Gastroesophageal sphincter (tissue), 4 donors: ENCODE measurements at places on chromosomes 5 and 9. TPM values are rescaled to one million over a fixed set of nuclear protein-coding genes. Genes with fewer than 3 reads are reported as not detected.

DNA sequence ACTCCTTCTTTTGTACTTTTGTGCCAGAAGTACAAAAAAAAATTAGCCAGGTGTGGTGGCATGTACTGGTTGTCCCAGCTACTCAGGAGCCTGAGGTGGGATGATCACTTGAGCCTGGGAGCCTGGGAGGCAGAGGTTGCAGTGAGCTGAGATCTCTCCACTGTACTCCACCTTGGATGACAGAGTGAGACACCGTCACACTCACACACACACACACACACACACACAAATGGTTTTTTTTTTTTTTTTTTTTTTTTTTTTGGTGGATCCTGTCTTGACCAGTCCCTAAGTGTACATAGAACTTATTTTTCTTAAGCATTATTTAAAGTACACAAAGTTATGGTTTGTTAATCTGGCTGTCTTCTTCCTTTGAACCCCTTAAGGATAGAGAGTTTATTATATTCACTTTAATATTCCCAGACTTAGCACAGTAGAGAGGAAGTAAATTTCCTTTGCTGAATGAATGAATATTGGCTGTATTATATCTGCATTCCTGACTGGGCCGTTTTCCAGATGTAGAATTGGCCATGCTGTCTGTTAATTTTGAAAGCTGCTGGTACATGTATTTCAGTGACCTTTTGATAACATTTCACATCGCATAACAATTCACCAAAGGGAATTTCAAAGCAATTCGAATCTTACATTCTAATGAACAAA lies 429.0 kb upstream of the ZNF608 start:
- ATAC-seq = no peak

RFESD gene
- total RNA-seq = 2.6 TPM

- ATAC-seq = no peak
These were observed 10.3 kb upstream of the FAT2 start for GRCh38 chr5:151601391-151601790.

- no peak for ATAC-seq
These were observed 103.6 kb downstream of the SLIT3 start for GRCh38 chr5:169197343-169197742.

GRCh38 chr9:106039151-106039935 lies 345.0 kb downstream of the TMEM38B start:
- no peak for ATAC-seq

DNA sequence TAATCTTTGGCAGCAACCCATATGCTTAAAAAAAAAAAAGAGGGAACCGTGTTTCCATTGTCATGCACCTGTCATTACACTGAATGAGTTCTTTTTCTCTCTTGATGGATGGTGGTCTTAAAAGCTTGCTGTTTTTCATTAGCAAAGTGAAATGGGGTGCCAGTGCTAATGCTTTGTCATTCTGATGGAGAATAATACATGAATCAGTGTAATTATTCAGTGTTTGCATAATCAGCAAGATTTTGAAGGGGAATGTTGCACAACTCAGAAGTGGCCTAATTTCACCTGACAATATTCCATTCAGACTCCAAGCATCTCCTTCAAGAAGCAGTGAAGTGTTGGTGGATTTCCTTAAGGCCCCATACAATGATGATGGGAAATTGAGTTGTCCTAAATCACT lies 38.1 kb downstream of the MAP1B start:
- ATAC-seq = peak; percentile 40

DNA sequence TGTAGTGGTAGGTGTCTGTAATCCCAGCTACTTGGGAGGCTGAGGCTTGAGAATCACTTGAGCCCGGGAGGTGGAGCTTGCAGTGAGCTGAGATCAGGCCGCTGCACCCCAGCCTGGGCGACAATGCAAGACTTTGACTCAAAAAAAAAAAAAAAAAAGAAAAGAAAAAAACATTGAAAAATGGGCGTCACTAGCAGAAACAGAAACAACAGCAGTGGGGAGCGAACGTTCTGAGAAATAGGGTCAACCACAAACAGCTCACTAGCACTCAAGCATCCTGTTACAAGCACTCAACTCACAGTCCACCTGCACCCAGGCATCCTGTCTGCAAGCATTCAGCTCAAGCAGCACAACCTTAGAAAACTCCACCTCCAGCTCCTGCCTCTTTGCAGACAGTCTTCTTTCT lies 17.2 kb downstream of the TRIM14 start:
- no peak for ATAC-seq

GRCh38 chr5:32225445-32225844 lies 51.3 kb upstream of the GOLPH3 start:
- ATAC-seq = peak; percentile 89

SLC34A3 gene
- total RNA-seq = not detected

- ATAC-seq = peak; percentile 4
These were observed 47.0 kb upstream of the EXOC3 start for GRCh38 chr5:395921-396530.

FAM163B gene
- not detected for total RNA-seq
